Right cardiac atrium (tissue), 5 donors: ENCODE measurements at places on chromosomes 4 and X.

GRCh38 chrX:149518236-149518635 is 13.1 kb upstream of the IDS start:
- DNase-seq: no peak

DNA sequence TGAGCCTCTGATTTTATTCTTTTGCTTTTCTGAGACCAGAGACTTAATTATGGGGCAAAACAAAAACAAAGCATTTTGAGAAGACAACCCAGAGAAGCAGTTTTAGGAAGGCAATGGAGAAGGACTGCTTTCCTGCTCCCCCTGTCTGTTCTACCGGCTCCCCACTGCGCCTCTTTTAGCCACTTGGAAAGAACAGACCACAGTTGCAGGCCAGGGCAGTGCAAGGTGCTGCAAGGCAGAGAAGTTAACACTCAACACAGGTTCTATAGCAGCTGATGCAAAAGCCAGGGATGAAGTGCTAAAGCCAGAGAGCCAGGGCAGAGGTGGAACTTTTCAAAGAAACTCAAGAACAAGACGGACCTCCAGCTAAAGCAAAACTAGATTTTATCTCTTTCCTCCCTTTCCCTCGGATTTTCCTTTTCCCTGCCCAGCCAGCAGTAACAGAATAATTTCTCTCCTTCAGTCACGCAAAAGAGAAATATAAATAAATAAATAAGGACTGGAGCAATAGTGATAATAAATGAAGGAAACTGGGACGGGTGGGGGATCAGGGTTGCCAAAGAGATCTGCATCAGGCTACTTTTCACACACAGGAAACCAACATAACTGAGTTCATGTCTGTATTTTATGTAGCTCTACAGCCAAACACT is 10.4 kb downstream of the SH3RF1 start:
- no peak for DNase-seq

- no peak for DNase-seq
Measured at GRCh38 chr4:174263445-174263736, 20.1 kb downstream of the FBXO8 start.

GRCh38 chrX:71953946-71954345 is 43.3 kb downstream of the NHSL2 start:
- peak; percentile 49 for DNase-seq

- no peak for DNase-seq
Measured at GRCh38 chr4:39484582-39485272, 25.9 kb downstream of the LIAS start.

GRCh38 chrX:69268611-69269010 is 103.4 kb upstream of the PJA1 start:
- no peak for DNase-seq

- no peak for DNase-seq
Measured at GRCh38 chrX:110955706-110956105, 140.3 kb upstream of the PAK3 start.

- no peak for DNase-seq
Measured at GRCh38 chrX:133523081-133523487, 107.8 kb upstream of the GPC4 start.

- peak; percentile 78 for DNase-seq
Measured at GRCh38 chr4:2795893-2796848, 3.3 kb downstream of the SH3BP2 start.

- DNase-seq: no peak
Measured at GRCh38 chr4:156413239-156414135, 459.8 kb upstream of the CTSO start.

GRCh38 chr4:142360657-142361056 is 485.4 kb downstream of the INPP4B start:
- no peak for DNase-seq

- DNase-seq: no peak
Measured at GRCh38 chrX:151167791-151168345, 8.5 kb upstream of the GPR50 start.

DNA sequence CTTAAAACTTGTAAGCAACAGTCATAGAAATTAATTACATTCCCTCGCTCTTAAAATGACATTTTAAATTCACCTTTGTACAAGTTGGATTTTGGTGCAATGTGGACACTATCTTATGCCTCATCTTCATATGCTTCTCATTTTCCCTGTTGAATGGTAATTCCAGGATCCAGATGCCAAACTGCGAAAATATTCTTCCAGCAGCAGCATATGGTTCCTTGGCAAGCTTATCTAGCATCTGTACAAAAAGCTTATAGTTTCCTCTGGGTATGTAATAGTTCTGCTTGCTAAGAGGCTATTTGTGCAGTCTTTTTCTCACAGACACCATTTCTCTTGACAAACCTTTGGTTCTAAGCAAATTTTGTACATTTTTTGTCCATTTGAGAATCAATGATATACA is 2079.7 kb upstream of the AGA start:
- no peak for DNase-seq

DNA sequence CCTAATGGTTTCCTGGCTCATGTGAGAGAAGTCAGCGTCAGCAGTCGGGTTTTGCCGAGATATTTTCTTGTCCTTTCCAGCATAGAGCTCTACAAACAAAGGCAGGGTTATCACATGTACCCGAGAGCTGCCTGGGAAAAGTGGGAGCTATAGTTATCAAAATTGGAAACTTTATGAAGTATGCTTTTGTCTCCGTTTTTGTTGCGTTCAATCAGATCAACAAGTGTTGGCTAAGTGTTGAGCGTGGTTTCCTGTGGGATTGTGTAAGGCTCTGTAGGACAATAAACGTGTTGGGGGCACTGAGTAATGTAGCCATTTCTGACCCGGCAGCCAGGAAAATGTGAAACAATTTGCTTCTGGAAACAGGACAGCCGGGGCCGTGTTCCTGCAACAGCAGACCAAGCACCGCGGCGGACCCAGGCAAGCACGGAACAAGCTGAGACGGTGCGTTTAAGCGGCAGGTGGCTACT is at the start of gene BMX:
BMX (plus strand) TSS at position 311 of the 470 bp plus-strand sequence. CDS start 7,547 bp downstream, outside the sequence.
- DNase-seq: peak; percentile 70

DNA sequence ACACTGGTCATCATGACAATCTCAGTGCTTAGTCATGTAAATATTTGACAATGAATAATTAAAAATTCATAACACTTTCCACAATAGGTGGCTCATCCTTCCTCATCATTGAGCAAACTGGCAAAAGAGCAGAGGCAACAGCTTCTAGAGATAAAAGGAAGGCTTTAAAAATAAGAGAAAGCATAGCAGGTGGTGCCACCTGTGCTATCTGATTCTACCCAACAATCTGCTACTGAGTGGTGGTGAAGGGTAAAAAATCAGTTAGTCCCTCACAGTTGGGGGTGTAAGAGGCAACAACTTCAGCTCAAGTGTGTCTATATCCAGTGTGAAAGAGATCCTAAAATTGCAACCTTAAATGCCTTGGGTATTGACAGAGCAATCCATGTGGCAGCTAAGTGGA is 280.1 kb upstream of the PPARGC1A start:
- no peak for DNase-seq

GRCh38 chr4:180788729-180789128 is 1454.5 kb upstream of the TENM3 start:
- DNase-seq: no peak

GRCh38 chr4:142420311-142421095 is 425.6 kb downstream of the INPP4B start:
- DNase-seq: no peak

GRCh38 chr4:122728856-122729255 is 3.6 kb upstream of the BBS12 start:
- DNase-seq: no peak

DNA sequence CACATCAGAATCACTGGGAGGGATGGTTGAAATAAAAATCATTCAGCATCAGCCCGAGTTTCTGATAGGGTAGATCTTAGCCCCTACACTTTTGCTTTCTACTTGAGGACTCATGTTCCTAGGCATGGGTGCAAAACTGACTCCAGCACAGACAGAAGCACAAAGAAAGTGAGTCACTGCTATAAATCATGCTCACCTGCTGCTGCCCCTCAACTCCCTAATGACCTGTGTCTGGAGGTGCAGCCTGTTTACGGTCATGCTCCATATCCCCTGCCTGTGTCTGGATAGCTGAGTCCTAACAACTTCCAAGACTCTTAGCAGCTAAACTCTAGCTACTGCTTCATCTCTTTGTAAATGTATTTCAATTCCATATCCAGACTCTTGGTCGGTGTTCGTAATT is 57.8 kb downstream of the ADGRA3 start:
- DNase-seq: no peak

DNA sequence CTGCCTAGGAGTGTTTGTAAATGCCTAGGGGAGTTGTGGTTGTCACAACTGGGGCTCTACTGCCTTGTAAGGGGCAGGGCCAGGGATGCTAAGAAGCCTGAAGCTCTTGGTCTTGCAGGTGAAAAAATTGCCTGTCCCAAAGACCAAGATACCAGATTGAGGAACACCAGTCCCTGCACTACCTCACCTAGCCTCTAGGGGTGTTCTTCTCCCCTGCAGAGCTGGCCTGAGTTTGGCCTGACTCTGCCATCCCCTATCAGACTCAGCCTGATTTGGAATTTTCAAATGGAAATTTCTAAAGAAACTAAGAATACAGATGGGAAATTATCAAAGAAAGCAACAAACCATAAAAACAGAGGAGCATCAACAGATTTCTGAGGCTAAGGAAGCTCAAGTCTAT is 90.4 kb downstream of the ZC4H2 start:
- no peak for DNase-seq

DNA sequence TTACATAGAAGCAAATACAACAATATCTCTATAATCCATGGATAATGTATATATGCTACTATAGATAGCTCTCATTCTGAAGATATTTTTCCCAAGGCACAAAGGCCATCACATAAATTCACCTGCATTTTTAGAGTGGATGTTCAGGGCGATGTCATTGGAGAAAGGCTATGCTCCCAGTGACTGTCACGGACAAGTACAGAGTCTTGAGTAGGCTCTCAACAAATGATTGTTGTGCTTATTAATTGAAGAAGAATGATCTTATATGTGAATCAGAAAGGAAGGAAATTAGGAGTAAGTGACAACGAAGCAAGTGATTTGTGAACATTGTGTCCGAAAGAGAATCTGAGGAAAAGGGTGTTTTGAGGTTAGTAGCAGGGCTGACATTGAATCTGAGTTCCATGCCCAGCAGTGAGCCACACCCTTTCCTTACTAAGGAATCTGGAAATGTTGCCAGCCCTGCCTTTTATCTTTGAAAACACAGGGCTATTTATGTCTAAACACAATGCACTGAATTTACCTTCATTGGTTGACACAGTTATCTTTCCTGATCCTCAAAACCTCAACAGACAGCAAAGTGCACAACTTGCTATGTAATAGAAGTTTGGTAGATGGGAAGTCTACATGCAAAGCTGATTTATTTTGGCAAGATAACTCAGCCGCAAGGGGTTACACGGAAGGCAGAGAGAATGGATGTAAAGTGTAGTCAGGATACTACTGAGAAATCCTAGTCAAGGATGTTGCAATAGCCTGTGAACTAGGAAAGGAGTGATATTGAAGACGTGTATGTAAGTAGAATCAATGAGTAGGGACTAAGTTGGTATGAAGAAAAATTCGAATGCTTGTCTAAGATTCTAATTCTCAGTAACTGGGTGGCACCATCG is 50.4 kb downstream of the SORBS2 start:
- DNase-seq: no peak

- DNase-seq: no peak
Measured at GRCh38 chr4:153266988-153267387, 62.7 kb downstream of the TRIM2 start.
